Activated T-helper 1 cell treated with Interleukin-2 at 50 U/mL for 16 hours (primary cell): ENCODE measurements at places on chromosomes 1 and 21.

GRCh38 chr1:91148641-91149069 lies 126.8 kb upstream of the ZNF644 start:
- DNase-seq, result no peak

GRCh38 chr1:209675565-209676154 lies 448 bp downstream of the G0S2 start:
- DNase-seq, result no peak

DNA sequence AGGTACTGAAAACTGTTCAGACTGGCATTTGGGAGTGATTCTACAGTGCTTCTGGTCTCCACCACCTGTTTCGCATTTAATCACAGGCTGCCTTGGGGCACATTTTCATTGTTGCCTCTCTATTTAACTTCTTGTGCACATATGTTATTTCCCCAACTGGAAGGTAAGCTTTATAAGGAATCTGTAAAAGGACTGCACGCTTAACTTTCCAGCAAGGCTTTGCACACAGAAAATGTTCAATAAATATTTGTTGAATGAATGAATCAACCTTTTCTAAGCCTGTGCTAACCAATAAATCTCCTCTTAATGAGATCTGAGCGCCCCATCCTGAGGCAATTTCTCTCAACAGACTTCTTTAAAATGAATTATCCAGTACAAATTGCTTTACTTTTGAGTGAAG lies 84.3 kb upstream of the ARHGAP29 start:
- DNase-seq, result no peak

DNA sequence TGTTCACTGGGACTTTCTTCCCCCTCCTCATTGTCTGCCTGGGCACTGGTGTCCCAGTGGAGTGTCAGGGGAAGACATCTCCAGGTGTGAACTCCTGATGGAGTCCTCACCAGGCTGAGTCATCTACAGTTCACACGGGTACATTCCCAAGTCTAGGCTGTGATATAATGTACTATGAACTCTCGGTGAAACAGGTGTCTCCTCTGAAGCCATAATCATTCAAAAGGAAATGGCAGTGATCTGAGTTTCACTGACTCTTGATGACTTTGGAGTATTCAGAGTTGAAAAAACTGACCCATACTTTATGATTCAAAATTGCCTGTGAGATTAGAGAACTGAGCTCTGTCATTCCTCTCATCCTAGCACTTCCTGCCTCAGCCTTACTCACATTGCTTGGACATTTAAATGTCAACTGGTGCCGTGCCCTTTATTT lies 9.1 kb downstream of the LAMC2 start:
- DNase-seq, result no peak

DNA sequence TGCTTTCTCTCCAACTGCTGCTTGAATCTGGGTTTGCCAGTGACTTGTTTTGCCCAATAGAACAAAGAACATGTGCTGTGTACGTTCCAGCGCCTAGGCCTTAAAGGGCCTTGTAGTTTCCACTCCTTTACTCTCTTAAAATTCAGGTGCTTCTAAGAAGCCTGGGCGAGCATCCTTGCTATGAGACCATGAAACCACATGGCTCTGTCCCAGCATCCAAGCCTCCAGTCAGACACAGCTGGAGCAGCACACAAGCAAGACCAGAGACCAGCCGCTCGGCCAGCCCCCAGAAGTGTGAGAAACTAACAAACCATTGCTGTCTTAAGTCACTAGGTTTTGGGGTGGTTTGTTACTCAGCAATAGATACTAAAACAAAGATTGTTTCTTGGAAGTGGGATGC lies 15.1 kb downstream of the PLEKHO1 start:
- DNase-seq, result no peak

DNA sequence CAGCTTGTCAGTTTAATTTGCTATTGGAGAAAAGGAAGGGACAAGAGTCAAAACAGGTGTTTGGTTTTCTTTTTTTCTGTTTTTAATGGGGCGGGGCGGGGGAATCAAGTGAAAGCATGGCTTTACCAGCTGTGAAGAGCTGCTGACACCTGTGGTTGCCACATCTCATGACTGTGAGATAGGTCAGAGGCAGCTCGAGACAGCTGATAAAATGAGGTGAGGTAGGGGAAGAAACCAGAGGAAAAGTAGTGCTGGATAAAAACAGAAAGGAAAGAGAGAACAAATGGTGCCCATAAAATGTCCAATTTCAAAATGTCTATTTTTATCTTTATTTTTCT lies 272.3 kb downstream of the NEGR1 start:
- no peak for DNase-seq

DNA sequence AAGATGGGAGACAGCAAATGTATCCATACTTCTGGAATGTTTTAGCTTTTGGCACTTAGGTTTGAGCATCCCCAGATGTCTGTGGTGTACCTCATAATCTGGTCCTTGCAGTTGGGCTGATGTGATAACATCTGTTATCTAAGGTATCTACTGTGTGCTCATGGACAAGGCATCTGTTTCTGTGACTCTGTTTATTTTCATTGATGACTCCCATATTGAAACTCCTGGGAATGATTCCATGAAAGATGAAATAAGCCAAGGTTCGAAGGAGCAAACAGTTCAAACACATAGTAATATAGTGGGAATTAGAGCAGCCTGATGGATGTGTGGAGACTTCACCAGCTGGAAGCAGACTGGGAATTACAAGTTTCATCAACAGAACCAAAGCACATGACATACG lies 20.7 kb upstream of the TRIM45 start:
- DNase-seq, result no peak
